ENCODE measurements at places on chromosomes 12 and 14.

DNA sequence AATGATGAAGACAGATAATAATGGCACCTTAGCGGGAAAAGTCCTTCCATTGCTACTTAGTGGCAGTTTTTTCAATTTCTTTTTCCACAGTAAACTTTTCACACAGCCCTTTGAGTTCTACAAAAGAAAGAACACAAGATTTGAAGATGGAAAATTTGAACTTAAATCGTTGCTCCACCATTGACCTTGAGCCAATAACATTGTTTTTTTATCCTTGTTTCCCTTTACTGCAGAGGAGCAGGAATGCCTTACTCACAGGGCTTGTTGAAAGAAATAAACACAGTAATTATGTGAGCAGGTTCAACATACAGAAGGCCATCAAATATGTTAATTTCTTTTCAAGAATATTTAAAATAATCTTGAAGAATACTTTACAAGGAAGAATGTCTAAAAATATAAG lies 181.5 kb upstream of the KRR1 start:
- DNase-seq, result no peak

- peak; percentile 70 for DNase-seq
These were observed 193.3 kb downstream of the ANO4 start for GRCh38 chr12:100987552-100988521.

DNA sequence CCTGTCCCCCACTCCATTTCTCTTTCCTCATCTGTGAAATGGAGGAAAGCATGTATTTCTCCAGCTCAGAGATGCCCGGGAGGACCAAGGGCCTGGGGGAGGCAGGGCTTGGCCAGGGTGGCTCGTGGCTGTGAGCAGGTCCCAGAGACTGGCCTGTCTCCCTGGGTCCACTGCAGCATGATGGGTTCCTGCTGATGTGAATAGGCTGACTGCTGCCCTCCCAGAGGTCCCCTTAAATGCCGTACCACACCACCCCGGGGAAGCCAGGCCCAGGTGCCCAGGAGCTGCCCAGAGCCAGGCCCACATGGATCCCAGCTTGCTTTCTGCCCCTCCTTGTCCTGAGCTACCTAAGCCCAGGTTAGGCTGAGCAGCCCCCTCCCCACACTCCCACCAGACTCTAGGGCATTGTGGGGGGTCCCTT lies 158.2 kb upstream of the C14orf180 start:
- no peak for DNase-seq

- DNase-seq, result no peak
These were observed 91.6 kb upstream of the PTPRQ start for GRCh38 chr12:80352474-80352873.

- DNase-seq, result no peak
These were observed 650 bp downstream of the GALC start for GRCh38 chr14:87992346-87992717.

- DNase-seq, result no peak
These were observed 22.2 kb upstream of the PLEKHG6 start for GRCh38 chr12:6288235-6288634.

- no peak for DNase-seq
These were observed 159.2 kb downstream of the TGFB3 start for GRCh38 chr14:75822522-75823141.

- peak; percentile 44 for DNase-seq
These were observed 15.9 kb downstream of the TAOK3 start for GRCh38 chr12:118356809-118357256.

GRCh38 chr12:93753285-93753684 lies 76.1 kb downstream of the CRADD start:
- no peak for DNase-seq

GRCh38 chr14:31435276-31435675 lies 14.9 kb upstream of the HEATR5A start:
- no peak for DNase-seq

DNA sequence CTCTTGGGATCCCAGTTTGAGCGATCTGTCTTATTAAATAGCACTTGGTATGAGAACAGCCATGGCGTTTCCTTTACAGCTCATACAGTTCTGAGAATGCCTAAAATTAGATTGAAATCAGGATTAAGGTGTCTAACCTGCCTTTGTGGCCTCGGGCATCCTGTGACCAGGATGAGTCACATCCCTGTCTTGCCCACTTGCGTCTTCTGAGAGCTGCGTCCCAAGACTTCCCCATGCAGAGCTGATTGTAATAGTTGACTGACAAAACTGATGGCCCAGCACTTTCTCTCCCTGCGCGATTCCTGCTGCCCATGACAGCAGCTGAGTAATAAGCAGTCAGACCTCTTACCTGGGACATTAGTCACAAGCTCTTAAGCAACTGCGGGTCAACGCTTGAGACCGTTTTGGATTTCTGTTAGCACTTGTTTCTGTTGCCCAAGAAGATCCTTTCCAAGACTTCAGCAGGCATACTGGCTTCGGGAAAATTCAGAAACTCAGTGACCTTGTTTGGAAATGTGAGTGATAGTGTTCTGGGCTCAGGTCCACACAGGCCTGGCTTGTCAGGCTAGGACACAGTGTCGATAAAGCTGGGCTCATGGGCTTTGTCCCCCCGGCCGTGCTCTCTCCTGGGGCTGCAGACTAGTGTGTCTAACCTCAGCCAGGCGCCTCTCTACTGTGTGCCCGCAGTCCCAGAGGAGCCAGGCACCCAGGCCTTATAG lies 169.9 kb upstream of the HIF1A start:
- peak; percentile 96 for DNase-seq

- DNase-seq, result no peak
These were observed 156.3 kb upstream of the TMCC3 start for GRCh38 chr12:94806617-94807016.

- DNase-seq, result no peak
These were observed 60.7 kb downstream of the KDM2B start for GRCh38 chr12:121520119-121520518.

- DNase-seq, result no peak
These were observed 54.7 kb upstream of the GTF2A1 start for GRCh38 chr14:81275305-81276072.

DNA sequence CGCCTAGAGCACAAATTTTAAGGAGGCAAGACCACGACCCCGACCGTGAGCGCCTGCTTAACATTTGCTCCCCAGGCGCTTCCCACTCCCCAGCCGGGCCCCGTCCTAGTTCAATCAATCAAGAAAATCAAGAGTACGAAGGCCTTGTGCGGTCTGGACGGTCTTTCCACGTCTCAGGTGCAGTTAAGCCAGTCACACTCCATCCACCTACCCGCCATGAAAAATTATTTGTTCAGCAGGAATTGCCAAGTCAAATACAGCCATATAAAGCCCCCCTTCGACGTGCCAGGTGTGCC lies 603 bp upstream of the LRR1 start:
- DNase-seq, result no peak

- peak; percentile 91 for DNase-seq
These were observed 60.3 kb upstream of the BCL2L14 start for GRCh38 chr12:12010277-12011039.

DNA sequence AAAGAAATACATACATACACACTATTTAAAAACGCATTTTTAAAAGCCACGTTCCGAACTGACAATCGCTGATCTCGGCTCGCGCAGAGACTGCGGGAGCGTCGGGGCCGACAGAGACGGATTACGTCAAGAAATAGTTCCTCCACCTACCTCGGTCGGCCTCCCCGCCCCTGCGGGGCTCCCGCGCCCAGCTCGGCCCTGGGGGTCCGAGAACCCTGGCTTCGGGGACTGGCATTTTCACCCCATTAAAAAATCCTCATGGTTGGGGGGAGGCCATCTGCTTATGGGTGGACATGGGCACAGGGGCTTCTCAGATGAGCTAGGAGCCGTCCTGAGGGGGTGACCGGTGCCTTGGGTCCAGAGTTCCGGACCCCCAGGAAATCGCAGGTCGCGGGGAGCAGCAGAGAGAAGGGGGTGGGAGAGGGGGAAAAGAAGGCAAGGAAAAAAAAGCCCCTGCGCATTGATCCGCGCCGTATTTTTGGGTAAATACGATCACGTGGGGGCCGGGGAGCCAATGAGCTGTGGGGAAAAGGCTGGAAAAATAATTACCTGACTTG lies 324 bp upstream of the HOXC9 start:
- no peak for DNase-seq

GRCh38 chr14:75068294-75069120 lies 934 bp upstream of the ZC2HC1C start:
- no peak for DNase-seq

DNA sequence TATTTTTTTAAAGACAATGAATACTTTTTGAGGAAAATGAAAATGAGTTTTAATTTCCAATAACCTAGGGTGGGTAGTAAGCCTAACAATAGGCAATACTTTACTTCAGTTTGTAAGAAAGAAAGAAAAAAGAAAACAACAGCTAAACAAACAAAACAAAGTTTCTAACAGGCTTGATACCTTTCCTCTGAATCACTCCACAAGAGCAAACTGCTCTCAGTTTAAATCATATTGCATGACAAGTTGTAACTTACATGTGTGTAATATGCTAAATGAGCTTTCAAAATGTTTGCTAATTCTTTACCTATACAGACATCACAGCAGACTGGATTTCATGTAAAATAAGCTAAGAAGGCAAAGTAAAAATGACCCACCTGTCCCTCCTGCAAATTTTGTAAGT lies 6.7 kb upstream of the LMO3 start:
- DNase-seq, result no peak

GRCh38 chr14:67515386-67516079 lies 17.6 kb upstream of the PLEKHH1 start:
- peak; percentile 36 for DNase-seq

DNA sequence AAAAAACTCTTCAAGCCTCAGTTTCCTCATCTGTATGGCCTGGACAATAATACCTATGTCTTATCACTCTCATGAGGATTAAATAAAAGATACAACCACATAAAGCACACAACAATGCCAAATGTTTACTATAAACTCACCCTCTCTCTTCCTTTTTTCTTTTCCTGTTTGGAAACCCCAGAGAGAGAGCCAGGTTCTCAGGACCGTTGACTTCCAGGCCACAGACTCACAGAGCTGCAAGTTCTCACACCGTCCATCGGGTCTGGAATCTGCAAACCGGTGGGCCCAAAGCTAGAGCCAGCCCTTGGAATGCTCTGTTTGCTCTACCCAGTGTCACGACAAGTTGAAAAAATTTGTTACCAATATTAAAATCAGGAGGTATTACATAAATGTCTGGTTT lies 4.6 kb upstream of the CD4 start:
- DNase-seq, result no peak

DNA sequence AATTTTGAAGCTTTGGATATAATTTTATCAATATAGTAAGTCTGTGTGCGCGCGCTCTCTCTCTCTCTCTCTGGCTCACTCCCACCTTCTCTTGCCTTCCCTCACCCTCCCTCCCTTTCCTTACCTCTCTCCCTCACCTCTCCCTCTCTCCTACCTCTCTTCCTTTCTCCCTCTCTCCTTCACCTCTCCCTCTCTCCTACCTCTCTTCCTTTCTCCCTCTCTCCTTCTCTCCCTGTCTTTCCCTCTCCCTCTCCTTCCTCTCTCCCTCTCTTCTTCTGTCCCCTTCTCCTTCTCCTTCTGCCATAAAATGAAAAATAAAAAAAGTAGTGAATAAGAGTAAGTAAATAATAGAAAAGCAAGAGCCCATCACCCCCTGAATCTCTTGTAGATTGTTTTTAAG lies 9.0 kb upstream of the NUDT4 start:
- DNase-seq, result no peak

DNA sequence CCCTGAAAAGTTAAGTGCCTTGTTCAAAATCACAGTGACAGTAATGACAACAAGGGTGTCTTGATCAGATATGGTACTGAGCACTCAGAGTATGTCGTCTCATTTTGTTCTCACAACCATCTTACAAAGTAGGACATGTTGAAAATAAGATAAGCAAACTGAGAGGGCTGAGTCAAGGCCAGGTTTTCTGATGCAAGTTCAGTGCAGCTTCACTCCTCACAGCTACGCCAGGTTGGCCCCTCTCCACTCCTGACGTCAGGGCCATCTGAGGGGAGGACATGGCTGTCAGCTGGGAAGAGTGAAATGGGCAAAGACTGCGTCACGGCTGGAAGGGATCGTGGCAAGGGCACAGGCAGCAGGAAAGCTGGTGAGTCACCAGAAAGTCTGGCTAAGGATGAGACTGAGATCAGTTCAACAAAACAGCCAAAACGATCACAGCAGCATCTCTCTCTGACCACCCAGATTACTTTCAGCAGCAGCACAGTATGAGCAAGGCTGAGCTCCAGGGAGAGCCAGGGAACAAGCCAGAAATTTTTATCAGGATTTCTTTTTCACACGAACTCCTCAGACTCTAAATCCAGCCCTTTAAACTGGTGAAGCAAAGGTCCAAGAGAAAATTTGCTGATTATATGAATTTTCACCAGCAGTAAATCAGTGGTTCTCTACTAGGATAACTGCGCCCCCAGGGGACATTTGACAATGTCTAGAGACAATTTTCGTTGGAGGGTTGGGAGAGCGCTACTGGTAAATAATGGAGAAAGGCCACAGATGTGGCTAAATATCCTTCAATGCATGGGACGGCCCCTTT lies 297.9 kb upstream of the AMIGO2 start:
- no peak for DNase-seq

GRCh38 chr12:56999456-56999855 lies 6.9 kb downstream of the ZBTB39 start:
- DNase-seq, result no peak

All from activated CD4-positive, alpha-beta T cell treated with anti-CD3 and anti-CD28 coated beads, Interleukin-10, Interleukin-2, amounts not matched to agents 100 ng/mL and 50 ng/mL, durations not matched to agents 16 hours and 8 hours (primary cell).